ENCODE measurements at places on chromosomes 2 and 18. TPM values are rescaled to one million over a fixed set of nuclear protein-coding genes. Genes with fewer than 3 reads are reported as not detected.

Gene ACTG2
- 0.40 TPM for total RNA-seq

Gene CRYGC
- not detected for total RNA-seq

Gene IL18R1
- total RNA-seq, result 1.0 TPM

Gene KIF1A
- total RNA-seq, result 0.71 TPM

Gene GALR1
- not detected for total RNA-seq

Gene B3GNT7
- total RNA-seq, result 2.2 TPM

Gene ZBTB7C
- 0.27 TPM for total RNA-seq

Gene UBXN4
- 43.1 TPM for total RNA-seq

Gene CNTNAP5
- not detected for total RNA-seq

Gene PNPT1
- 25.5 TPM for total RNA-seq

Gene SLC4A5
- 0.29 TPM for total RNA-seq

Gene HOXD13
- 0.18 TPM for total RNA-seq

Gene SERPINB13
- total RNA-seq, result not detected

Gene ZNF142
- total RNA-seq, result 14.8 TPM

Gene CHRND
- total RNA-seq, result not detected

Gene DHRS9
- total RNA-seq, result 3.3 TPM

Gene CFAP210
- 0.31 TPM for total RNA-seq

Gene RESP18
- not detected for total RNA-seq

Gene TGFA
- total RNA-seq, result 4.6 TPM

Gene SPDYA
- 0.26 TPM for total RNA-seq

Gene CHRNA1
- total RNA-seq, result not detected

Gene AKAIN1
- not detected for total RNA-seq

Gene ABCG8
- total RNA-seq, result not detected

Gene PSMA8
- not detected for total RNA-seq

Gene ANKRD44
- 1.4 TPM for total RNA-seq

Gene KLF11
- 3.6 TPM for total RNA-seq

Gene CDH19
- total RNA-seq, result 0.72 TPM

Gene PRSS56
- 0.10 TPM for total RNA-seq

Gene CPLX4
- total RNA-seq, result not detected

Gene DES
- 0.27 TPM for total RNA-seq

Gene FKBP1B
- total RNA-seq, result 11.8 TPM

Gene TMEM247
- not detected for total RNA-seq

Gene LBX2
- total RNA-seq, result 3.2 TPM

Gene MDH1B
- total RNA-seq, result 1.2 TPM

Gene RAPGEF4
- 0.19 TPM for total RNA-seq

Gene HOXD11
- 6.5 TPM for total RNA-seq

Gene UGT1A8
- total RNA-seq, result 0.10 TPM

Gene ANKRD53
- total RNA-seq, result 0.09 TPM

Gene RGPD6
- 8.4 TPM for total RNA-seq

Gene CFAP53
- 0.22 TPM for total RNA-seq

Data from A549 treated with AZD2906 at 1 μM for 4 hours (cell line).